NAMALWA (cell line): ENCODE measurements at places on chromosomes 5 and 9.

DNA sequence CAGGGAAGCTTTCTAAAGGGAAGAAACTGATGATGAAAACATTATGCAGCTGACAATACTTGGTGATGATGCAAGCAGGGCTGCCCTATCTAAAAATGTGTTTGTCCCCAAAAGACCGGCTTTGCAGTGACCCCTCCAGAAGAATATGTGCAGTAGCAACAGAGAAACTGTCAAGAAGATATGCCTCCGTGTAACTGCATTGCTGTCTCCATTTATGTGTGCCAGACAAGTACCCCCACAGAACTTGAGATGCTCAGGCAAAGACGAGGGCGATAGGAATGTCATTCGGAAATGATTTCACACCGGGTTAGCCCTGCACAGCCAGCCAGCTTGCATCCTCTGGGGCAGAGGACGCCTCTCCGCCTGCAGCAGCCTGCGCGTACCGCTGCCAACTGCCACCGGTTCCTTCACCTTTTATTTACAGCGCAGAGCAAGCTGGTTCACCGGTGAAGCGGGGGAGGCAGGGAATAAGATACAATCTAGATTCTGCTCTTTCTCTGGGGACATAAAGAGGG lies 2.0 kb downstream of the GABBR2 start:
- DNase-seq = no peak

GRCh38 chr9:124489222-124489621 lies 18.0 kb downstream of the NR5A1 start:
- DNase-seq = no peak

- DNase-seq = no peak
Observed at GRCh38 chr9:123834218-123834888, 95.6 kb downstream of the DENND1A start.

DNA sequence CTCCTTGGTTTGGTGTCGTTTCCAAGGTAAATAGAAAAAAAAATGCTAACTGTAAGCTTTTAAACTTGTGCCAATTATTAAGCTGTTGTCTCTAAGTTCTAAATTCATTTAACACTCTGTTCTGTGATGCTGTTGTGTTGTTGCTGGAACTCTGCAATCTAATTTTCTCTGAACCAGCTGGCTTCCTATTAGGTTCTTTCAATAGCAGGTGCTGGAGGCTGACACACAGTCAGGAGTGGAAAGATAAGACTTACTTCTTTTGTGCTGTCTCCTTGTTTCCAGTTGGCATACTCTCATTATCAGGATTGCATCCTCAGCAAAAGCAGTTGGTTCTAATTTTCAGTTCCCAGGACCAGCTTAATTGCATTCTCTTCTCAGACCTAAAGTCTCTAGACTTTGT lies 1252.6 kb upstream of the NUDT12 start:
- DNase-seq = no peak
